Activated CD8-positive, alpha-beta T cell treated with anti-CD3 and anti-CD28 coated beads, Interleukin-2, amount 10 ng/mL, durations not matched to agents 7 days and 5 days (primary cell): ENCODE measurements at places on chromosomes 6 and 20. TPM values are rescaled to one million over a fixed set of nuclear protein-coding genes. Genes with fewer than 3 reads are reported as not detected.

- H3K27ac ChIP-seq: no peak overlapping the region
- no peaks in the 10 kb centered on the region for H3K36me3 ChIP-seq
- no peak for DNase-seq
- H3K4me3 ChIP-seq: no peak overlapping the region
- H3K27me3 ChIP-seq: no peaks in the 10 kb centered on the region
These were observed 405.7 kb downstream of the HDGFL1 start for GRCh38 chr6:22975079-22975478.

GRCh38 chr6:3228771-3229565 lies 1.5 kb upstream of the TUBB2B start:
- peaks cover 46% of the 10 kb centered on the region for H3K4me1 ChIP-seq
- no peaks in the 10 kb centered on the region for H3K36me3 ChIP-seq
- no peak overlapping the region for H3K27ac ChIP-seq
- H3K4me3 ChIP-seq: peak overlapping the region; percentile 53

The C20orf202 gene
- not detected for total RNA-seq

DNA sequence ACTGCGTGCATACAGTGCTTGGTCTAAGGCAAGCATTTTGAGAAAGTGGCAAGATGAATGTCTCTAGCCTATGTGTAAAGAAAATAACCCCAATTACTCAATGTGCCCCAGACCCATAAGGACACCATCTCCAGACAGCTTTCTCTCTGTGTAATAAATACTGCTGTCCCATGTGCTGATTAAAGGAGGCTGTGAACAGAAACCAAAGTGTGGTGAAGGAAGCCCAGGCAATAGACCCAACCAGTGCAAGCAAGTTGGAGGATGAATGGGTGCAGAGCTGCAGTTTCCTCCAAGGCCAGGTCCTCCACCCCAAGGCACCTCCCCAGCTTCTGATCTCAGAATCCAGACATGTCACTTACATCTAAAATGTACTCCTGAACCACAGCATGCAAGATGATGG lies 60.6 kb downstream of the TRAM2 start:
- H3K27ac ChIP-seq: no peak overlapping the region
- H3K27me3 ChIP-seq: no peaks in the 10 kb centered on the region
- no peaks in the 10 kb centered on the region for H3K36me3 ChIP-seq
- no peak overlapping the region for H3K4me3 ChIP-seq
- DNase-seq: no peak
- H3K4me1 ChIP-seq: peaks cover 5% of the 10 kb centered on the region

GRCh38 chr6:16698997-16699868 lies 62.0 kb downstream of the ATXN1 start:
- H3K27ac ChIP-seq: peak overlapping the region; percentile 78
- H3K4me3 ChIP-seq: peak overlapping the region; percentile 70
- peaks cover 15% of the 10 kb centered on the region for H3K36me3 ChIP-seq
- no peaks in the 10 kb centered on the region for H3K27me3 ChIP-seq
- DNase-seq: no peak
- peaks cover 72% of the 10 kb centered on the region for H3K4me1 ChIP-seq

The LGSN gene
- not detected for total RNA-seq

DNA sequence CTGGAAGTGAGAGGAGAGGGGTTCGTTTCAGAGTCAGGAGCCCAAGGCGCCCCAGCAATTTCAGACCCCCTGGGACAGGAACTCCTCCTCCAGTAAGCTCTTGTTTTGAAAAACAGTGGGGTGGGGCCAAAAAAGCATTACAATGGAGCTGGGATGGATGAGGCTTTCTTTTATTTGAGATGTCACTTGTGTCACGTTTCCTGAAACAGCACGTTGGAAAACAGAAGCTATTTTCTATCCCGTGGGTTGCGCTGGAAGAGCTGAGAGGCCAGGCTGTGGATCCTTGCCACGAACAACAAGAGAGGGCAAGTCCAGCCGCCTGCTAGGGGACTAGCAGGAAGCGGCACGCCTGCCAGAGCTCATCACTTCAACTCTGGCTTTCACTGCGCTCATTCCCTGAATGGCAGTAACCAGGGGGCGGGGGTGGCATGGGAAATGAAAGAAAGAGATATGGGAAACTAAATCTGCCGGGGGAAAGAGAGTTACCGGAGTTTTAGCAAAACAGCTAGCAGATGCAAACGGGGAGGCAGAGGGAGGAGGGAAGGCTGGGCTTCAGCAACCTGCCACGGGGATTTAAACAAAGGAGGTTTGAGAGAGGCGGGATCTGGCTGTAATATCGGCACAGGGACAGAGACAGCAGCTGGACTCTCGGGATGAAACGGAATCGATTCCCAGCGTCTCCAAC lies 34.6 kb downstream of the GCNT2 start:
- H3K27me3 ChIP-seq: no peaks in the 10 kb centered on the region
- H3K27ac ChIP-seq: no peak overlapping the region
- no peak overlapping the region for H3K4me3 ChIP-seq
- DNase-seq: no peak
- H3K4me1 ChIP-seq: no peaks in the 10 kb centered on the region

The TCF15 gene
- total RNA-seq: not detected

GRCh38 chr6:106540907-106541306 lies 88.4 kb downstream of the RTN4IP1 start:
- H3K4me1 ChIP-seq: peaks cover 24% of the 10 kb centered on the region
- DNase-seq: no peak
- H3K36me3 ChIP-seq: peaks cover 70% of the 10 kb centered on the region
- H3K27ac ChIP-seq: no peak overlapping the region
- no peak overlapping the region for H3K4me3 ChIP-seq
- H3K27me3 ChIP-seq: no peaks in the 10 kb centered on the region

DNA sequence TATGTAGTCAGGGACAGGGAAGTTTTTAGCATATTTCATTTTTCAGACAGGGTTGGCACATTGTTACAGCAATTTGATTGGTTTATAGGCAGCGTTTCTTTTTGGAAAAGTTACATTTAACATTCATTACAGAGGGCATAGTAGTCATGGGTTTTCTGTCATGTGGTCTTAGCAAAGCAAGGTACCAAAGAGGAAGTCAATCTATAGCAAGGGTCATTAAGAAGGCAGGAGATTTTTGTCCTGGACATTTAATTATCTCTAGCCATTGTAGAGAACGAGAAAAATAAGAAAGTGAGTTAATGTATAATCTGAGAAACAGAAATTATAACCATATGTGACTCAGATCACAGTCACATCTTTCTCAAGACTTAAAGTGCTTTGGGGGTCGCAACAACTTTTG lies 47.4 kb downstream of the TPD52L1 start:
- no peak overlapping the region for H3K27ac ChIP-seq
- H3K4me1 ChIP-seq: no peaks in the 10 kb centered on the region
- peaks cover 21% of the 10 kb centered on the region for H3K27me3 ChIP-seq

DNA sequence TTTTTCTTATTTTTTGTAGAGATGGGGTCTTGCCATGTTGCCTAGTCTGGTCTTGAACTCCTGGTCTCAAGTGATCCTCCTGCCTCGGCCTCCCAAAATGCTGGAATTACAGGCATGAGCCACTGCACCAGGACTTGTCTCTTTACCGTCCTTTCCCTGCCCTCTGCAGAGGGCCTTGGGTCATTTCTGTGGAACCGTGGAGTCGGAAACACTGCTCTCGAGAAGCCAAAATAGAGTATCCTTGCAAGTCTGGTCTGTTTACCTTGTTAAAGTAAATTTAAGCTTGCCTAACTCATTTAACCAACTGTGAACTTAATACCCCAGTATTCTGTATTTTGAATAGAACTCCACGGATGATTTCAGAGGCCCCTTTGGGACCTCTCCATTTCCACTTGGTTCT lies 51.4 kb downstream of the KDM1B start:
- H3K36me3 ChIP-seq: peaks cover 3% of the 10 kb centered on the region
- no peaks in the 10 kb centered on the region for H3K27me3 ChIP-seq
- H3K4me1 ChIP-seq: peaks cover 5% of the 10 kb centered on the region
- no peak overlapping the region for H3K27ac ChIP-seq
- no peak for DNase-seq

GRCh38 chr6:161536224-161536630 lies 262.4 kb upstream of the AGPAT4 start:
- H3K27me3 ChIP-seq: no peaks in the 10 kb centered on the region
- H3K4me3 ChIP-seq: no peak overlapping the region
- no peaks in the 10 kb centered on the region for H3K4me1 ChIP-seq
- no peak overlapping the region for H3K27ac ChIP-seq
- H3K36me3 ChIP-seq: no peaks in the 10 kb centered on the region
- no peak for DNase-seq

- no peak overlapping the region for H3K4me3 ChIP-seq
- no peaks in the 10 kb centered on the region for H3K27me3 ChIP-seq
- no peak overlapping the region for H3K27ac ChIP-seq
- DNase-seq: no peak
These were observed 77.0 kb downstream of the TAF4 start for GRCh38 chr20:61988665-61989064.

DNA sequence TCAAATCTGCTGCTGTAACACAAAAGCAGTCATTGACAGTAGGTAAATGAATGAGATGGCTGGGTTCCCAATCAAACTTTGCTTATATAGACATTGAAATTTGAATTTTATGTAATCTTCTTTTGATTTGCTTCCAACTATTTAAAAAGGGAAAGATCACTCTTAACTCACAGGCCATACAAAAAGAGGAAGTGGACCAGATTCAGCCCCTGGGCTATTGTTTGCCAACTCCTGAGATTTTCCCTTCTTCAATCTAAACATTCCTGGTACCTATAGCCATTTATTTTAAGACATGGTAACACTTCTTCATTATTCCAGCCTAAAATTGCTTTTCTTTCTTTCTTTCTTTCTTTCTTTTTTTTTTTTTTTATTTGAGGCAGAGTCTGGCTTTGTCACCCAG lies 260.6 kb downstream of the TFAP2A start:
- H3K4me1 ChIP-seq: no peaks in the 10 kb centered on the region
- H3K27me3 ChIP-seq: no peaks in the 10 kb centered on the region
- no peak overlapping the region for H3K27ac ChIP-seq
- no peak for DNase-seq

The NKAIN2 gene
- not detected for total RNA-seq

The NRN1 gene
- total RNA-seq: 13.3 TPM

DNA sequence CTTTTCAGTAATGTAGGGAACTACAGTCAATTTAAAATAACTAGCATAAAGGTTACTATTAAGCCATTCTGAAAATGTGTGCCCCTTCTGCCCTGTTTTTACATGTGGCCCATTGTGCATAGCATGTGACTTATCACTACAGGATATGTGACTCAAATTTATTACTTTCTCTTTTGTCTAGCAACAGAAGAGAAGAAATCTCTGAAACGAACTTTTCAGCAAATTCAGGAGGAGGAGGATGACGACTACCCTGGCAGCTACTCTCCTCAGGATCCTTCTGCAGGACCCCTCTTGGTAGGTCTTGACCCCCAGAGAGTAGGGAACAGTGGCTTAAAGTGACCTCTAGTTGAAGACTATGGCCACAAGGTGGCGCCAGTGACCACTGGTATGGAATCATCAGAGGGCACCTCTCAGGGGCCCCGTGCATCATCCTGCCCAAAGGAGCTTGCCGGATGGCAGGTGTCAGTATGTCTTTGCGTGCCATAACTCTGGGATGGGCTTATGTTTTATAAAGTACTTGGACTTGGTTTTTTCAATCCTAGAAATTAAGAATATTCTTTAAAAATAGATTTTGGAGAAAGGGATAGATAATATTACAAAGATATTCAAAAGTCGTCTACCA lies 23.9 kb downstream of the RPRD1B start:
- H3K27me3 ChIP-seq: no peaks in the 10 kb centered on the region
- peaks cover 14% of the 10 kb centered on the region for H3K4me1 ChIP-seq
- peak; percentile 83 for DNase-seq
- no peak overlapping the region for H3K4me3 ChIP-seq
- peaks cover 22% of the 10 kb centered on the region for H3K36me3 ChIP-seq

DNA sequence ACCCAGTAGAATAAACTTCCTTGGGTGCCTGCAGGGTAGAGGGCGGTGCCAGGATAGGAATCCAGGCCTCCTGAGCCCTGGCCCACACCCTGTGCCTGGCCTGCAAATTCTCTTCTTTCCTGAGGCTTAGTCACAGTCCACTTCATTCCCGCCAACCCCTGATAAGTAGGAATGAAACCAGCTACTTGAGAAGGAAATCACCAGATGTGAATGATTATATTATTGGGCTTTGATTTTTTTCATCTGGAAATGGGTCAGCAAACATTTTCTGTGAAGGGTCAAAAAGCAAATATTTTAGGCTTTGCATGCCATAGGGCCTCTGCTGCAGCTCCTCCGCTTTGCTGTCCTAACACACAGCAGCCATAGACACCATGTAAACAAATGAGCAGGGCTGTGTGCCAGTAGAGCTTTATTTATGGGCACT lies 50.2 kb downstream of the STK35 start:
- no peak overlapping the region for H3K4me3 ChIP-seq
- no peak for DNase-seq
- no peaks in the 10 kb centered on the region for H3K4me1 ChIP-seq
- H3K27me3 ChIP-seq: no peaks in the 10 kb centered on the region
- no peaks in the 10 kb centered on the region for H3K36me3 ChIP-seq

DNA sequence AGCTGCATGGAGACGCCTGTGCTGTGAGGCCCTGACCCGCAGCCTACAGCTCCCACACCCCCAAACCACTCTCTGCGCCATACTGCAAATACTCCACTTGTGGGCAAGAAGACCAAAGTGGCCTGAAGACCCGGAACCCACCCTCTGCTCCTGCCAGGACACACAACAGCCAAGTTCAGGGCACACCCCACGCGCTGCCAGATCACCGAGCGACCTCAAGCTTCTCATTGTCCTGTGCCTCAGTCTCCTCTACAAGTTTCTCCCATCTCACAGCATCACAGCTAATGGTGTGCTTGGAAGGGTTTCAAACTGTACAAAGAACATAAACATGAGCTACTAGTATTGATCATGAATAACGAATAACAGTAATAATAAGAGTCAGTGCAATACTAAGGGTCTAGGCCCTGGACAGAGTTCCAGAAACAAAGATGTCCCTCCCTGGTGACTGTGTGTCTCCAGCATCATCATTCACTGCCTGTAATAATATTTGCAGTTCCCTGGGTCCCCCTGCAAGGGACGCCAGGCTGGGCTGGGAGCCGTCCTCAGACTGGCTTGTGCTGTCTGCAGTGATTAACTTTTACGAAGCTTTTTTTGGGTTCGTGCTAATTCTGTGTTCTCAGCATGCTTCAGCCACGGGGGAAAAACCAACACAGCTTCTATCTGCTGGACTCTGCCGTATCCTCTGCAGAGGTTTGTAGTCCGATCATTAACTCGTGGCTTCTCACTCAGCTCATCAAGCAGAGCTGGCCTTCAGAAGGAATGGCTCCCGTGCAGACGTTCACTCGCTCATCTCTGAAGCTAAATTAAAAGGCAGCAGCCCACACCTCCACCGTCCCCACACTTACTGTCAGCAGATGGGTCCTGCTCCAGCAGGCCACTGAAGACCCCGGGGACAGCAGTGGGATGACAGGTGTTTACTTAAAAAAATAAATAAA lies 81.6 kb upstream of the MPC1 start:
- DNase-seq: no peak
- H3K27ac ChIP-seq: no peak overlapping the region
- no peaks in the 10 kb centered on the region for H3K4me1 ChIP-seq

GRCh38 chr6:24229696-24230405 lies 103.8 kb downstream of the NRSN1 start:
- no peak for DNase-seq
- H3K4me3 ChIP-seq: no peak overlapping the region
- H3K27ac ChIP-seq: no peak overlapping the region
- no peaks in the 10 kb centered on the region for H3K36me3 ChIP-seq
- peaks cover 11% of the 10 kb centered on the region for H3K27me3 ChIP-seq
